Aorta (tissue), 5 donors: ENCODE measurements at places on chromosomes 5 and 9. TPM values are rescaled to one million over a fixed set of nuclear protein-coding genes. Genes with fewer than 3 reads are reported as not detected.

SLC6A18 gene
- not detected for total RNA-seq

PCDHGA3 gene
- total RNA-seq: 7.4 TPM

ABO gene
- 1.4 TPM for total RNA-seq

DNA sequence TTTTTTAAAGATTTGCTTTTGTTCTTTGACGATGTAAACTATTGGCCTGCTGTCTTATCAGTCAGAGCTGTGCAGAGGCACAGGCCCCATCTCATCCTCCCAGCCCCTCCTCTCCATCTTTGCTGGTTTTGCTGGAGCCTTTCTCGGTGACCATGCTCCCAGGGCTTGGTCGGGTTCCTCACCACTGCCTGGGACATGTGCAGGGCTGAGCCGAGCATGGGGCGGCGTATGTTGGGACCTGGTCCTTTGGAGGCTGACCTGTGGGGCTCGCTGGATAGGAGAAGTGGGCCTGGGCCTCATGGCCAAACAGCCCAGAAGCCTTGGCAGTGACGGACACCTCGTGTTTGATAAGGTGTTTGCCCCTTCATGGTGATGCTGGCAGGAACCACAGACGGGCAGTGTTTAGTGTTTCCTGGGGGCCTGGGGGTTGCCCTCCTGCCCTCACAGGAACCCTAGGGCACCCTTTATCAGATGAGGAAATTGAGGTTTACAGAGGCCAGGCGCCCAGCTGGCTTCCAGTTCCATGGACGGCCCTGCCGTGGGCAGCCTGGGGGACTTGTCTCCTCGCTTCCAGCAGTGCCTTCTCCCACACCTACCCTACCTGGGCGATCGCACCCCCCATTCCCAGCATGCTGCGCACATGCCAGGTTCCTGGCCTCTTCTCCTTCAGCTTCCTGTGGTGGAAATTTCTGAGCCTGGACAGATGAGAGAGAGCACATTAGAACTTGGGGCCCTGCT is 27.6 kb downstream of the TRAF2 start:
- no peaks in the 10 kb centered on the region for H3K4me1 ChIP-seq
- H3K4me3 ChIP-seq: no peak overlapping the region
- H3K36me3 ChIP-seq: peaks cover 2% of the 10 kb centered on the region
- DNase-seq: no peak
- H3K27ac ChIP-seq: no peak overlapping the region

- H3K4me3 ChIP-seq: no peak overlapping the region
- no peaks in the 10 kb centered on the region for H3K27me3 ChIP-seq
- no peak for DNase-seq
- H3K27ac ChIP-seq: no peak overlapping the region
- no peaks in the 10 kb centered on the region for H3K4me1 ChIP-seq
Observed at GRCh38 chr5:170623576-170624181, 119.9 kb downstream of the KCNIP1 start.

GRCh38 chr5:159456722-159457465 is 126.6 kb upstream of the IL12B start:
- DNase-seq: no peak
- peaks cover 2% of the 10 kb centered on the region for H3K4me1 ChIP-seq
- H3K27ac ChIP-seq: no peak overlapping the region

GRCh38 chr5:31124651-31125305 is 68.7 kb upstream of the CDH6 start:
- H3K27me3 ChIP-seq: no peaks in the 10 kb centered on the region

GRCh38 chr9:114091711-114092110 is 7.4 kb downstream of the KIF12 start:
- H3K4me3 ChIP-seq: no peak overlapping the region
- no peak overlapping the region for H3K27ac ChIP-seq
- no peaks in the 10 kb centered on the region for H3K27me3 ChIP-seq
- H3K36me3 ChIP-seq: no peaks in the 10 kb centered on the region
- H3K4me1 ChIP-seq: no peaks in the 10 kb centered on the region

DNA sequence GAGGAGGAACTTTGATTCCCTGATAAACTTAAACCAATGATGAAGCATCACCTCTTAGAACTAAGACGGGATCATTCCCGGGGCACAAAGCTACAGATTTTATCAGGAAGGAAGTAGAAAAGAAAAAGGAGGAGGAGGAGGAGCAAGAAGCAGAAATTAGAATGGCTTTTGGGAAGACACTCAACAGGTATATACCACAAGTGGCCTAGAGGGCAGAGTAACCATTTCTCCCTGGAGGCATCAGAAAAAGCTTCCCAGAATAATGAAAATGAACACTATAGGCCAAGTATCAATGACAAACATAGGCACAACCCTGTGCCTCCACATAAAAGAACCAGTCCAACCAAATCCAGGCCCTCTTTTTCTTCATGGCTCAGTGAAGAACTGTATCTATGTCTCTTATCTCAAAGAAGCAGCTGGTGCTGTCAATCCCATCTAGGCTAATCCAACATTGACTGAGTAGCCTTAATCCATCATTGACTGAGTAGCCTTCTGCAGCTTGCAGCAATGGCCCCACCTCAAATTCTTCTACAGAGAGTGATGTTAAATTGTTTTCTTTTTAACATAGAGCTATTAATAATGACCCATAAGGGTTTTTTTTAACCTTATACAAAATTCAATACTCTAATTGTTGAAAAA is 178.8 kb upstream of the KIF2A start:
- no peak for DNase-seq
- H3K27me3 ChIP-seq: no peaks in the 10 kb centered on the region
- no peak overlapping the region for H3K27ac ChIP-seq
- H3K36me3 ChIP-seq: no peaks in the 10 kb centered on the region
- H3K4me1 ChIP-seq: no peaks in the 10 kb centered on the region
- no peak overlapping the region for H3K4me3 ChIP-seq

NREP gene
- 26.1 TPM for total RNA-seq

DNA sequence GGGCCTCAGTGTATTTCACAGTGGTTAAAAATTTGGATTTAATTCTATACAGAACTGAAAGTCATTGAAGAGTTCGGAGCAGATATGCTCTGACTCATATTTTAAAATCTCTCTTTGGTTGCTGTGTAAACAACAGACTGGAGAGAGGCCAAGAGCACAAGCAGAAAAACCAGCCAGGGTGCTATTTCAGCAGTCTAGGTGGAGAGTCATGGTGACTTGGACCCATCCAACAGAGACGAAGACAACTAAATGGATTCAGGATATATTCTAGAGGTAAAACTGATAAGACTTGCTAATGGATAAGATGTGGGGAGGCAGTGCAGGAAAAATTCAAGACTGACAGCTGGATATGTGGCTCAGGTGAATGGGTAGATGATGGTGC is 168.9 kb downstream of the MAPKAP1 start:
- no peaks in the 10 kb centered on the region for H3K27me3 ChIP-seq
- H3K36me3 ChIP-seq: no peaks in the 10 kb centered on the region
- H3K4me3 ChIP-seq: no peak overlapping the region
- no peak for DNase-seq

IFNB1 gene
- total RNA-seq: not detected

SPINK7 gene
- not detected for total RNA-seq

DNA sequence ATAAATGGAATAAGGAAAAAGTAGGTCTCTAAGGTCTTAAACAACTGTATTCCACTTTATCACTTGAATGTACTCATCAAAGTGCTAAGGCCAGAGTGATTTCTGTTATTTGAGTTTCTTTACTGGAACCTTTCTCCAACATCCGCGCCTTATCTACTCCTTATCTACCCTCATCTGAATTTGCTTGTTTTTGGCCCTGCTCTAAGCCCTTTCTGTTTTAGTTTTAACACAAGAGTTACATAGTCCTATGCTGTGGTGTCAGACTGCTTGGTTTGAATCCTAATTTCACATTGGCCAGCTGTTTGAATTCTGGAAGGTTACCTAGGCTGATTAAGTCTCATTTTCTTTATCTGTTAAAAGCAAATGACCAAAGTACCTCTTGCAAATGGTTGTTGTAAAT is 128.3 kb downstream of the PCSK5 start:
- no peak for DNase-seq
- no peaks in the 10 kb centered on the region for H3K36me3 ChIP-seq

BHMT gene
- 0.49 TPM for total RNA-seq

MTRR gene
- total RNA-seq: 45.5 TPM

DNA sequence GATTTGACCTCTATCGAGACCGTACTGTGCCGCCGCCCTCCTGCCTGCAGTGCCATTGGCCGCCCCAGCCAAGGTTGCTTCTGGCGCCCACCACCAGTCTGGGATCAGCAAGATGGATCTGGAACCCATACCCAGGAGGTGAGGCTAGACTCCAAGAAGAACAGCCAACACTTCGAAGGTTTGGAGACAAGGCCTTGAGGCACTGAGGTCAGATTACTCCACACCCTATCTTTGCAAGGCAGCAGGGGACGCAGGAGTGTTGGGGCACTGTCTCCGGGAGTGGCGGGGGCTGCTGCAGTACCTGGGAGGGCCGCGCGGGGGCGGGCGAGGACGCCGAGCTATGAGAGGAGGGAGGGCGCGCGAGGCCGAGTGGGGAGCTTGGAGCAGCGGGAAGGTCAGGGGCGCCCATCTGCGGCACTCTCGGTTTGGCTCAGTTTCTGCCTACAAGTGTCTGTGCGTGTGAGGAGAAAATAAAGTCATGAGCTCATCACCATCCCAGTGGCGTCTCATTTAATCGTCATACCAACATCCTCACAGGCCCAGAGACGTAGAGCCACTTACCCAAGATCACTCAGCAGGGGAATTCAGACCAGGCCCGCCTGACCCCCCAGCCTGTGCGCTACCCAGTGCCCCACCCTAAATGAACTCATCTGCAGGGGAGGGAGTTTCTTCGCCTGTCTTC is 20.5 kb upstream of the PSD2 start:
- H3K27ac ChIP-seq: no peak overlapping the region
- no peak overlapping the region for H3K4me3 ChIP-seq
- H3K27me3 ChIP-seq: no peaks in the 10 kb centered on the region

PCDHA9 gene
- total RNA-seq: 0.13 TPM

DNA sequence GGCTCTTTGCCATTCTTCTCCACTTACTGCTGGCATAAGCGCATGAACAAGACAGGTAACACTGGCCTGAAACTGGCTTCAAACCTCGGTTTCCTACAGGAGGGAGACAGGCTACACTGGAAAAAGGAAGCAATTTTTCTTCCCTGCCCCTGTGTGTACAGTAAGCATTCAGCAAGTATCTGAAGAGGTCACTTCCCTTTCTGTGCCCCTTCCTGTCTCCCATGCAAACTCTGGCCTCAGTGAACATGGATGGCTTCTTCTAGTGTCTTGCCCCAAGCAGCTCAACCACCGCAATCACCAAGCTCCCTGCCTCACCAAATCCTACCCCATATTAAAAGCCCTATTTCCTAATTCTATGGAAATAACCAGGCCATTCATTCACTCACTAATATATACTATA is 42.4 kb downstream of the SERINC5 start:
- H3K4me1 ChIP-seq: no peaks in the 10 kb centered on the region
- DNase-seq: no peak
- no peaks in the 10 kb centered on the region for H3K27me3 ChIP-seq
- H3K36me3 ChIP-seq: no peaks in the 10 kb centered on the region
- no peak overlapping the region for H3K27ac ChIP-seq

- H3K27ac ChIP-seq: no peak overlapping the region
- DNase-seq: no peak
- no peaks in the 10 kb centered on the region for H3K4me1 ChIP-seq
- H3K27me3 ChIP-seq: no peaks in the 10 kb centered on the region
Observed at GRCh38 chr9:38685535-38685934, 34.4 kb downstream of the FAM240B start.

RLN1 gene
- not detected for total RNA-seq

DNA sequence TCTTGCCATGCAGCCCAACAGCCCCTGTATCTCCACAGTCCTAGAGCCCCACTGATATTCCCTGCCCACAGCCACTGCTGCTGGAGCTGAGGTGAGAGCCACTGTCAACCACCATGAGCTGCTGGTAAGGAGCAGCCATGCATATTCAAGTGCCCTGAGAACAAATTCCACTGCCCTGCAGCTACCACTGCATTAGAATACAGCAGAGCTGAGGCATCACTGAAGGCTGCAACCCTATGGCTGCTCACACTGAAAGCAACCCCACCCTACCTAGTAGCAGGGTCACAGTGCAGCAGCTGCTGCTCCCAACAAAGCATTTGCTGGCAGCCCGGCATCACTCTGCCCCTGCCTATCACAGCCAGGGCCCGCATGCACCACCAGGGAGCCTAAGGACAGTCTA is 68.6 kb downstream of the SKIC3 start:
- H3K4me3 ChIP-seq: no peak overlapping the region
- H3K27ac ChIP-seq: no peak overlapping the region
- H3K36me3 ChIP-seq: peaks cover 3% of the 10 kb centered on the region
- no peaks in the 10 kb centered on the region for H3K4me1 ChIP-seq
- no peak for DNase-seq

LCN15 gene
- total RNA-seq: not detected

- H3K4me3 ChIP-seq: no peak overlapping the region
- H3K27ac ChIP-seq: no peak overlapping the region
- no peaks in the 10 kb centered on the region for H3K4me1 ChIP-seq
- H3K27me3 ChIP-seq: no peaks in the 10 kb centered on the region
- H3K36me3 ChIP-seq: no peaks in the 10 kb centered on the region
Observed at GRCh38 chr5:149834246-149834855, 104.2 kb downstream of the PPARGC1B start.

DNA sequence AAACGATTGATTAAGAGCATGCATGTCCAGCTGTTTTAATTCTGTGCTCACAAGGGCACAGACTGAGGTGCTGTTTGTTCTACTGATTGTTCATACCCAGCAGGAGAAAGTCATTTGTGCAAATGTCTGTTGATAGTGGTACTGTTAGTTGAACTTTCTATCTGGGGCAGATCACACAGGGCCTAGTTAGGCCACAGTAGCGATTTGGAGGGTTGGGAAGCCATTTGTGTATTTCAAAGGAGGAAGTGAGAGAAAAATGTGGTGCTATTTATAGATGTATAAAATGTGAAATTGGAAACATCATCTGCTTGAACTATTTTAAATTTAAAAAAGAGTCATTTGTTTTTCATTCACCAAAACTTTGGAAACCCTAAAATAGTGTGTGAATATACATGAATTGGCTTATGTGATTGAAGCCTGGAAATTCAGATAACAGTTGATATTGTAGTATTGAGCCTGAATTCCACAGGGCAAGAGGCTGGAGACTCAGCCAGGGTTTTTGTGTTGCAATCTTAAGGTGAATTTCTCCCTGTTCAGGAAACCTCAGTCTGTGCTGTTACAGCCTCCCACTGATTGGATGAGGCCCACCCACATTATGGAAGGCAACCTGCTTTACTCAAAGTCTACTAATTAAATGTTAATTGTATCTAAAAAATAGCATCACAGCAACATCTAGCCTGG is 162.0 kb upstream of the CDKN2B start:
- H3K27me3 ChIP-seq: no peaks in the 10 kb centered on the region
- DNase-seq: no peak
- no peaks in the 10 kb centered on the region for H3K36me3 ChIP-seq
- no peaks in the 10 kb centered on the region for H3K4me1 ChIP-seq
- no peak overlapping the region for H3K4me3 ChIP-seq
- no peak overlapping the region for H3K27ac ChIP-seq
